Stimulated activated CD4-positive, alpha-beta T cell treated with anti-CD3 and anti-CD28 coated beads, Interleukin-4, amount 100 ng/mL, for 4 hours (primary cell): ENCODE measurements at places on chromosomes 13 and 19.

GRCh38 chr13:112443191-112443994 is 67.2 kb downstream of the SPACA7 start:
- DNase-seq = no peak

DNA sequence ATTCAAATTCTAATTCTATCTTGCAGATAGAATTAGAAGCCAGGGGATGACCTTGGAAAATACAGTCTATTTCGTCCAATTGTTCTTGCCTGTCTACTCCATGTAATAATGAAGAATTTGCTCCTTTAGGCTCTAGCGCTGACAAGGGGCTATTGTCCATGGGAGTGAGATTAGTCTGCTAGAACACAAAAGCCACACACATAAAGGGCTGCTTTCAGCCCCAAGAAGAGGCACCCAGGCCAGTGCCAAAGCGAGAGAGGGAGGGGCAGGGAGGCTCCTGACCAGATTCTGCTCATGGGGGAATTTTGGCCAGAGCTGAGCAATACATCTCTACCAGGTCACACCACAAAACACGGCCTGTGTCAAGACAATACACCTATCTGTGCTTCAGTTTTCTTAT is 1306.9 kb downstream of the UQCRFS1 start:
- DNase-seq = no peak

- no peak for DNase-seq
These were observed 33.7 kb downstream of the SUGT1 start for GRCh38 chr13:52686376-52686775.

- no peak for DNase-seq
These were observed 8.8 kb downstream of the ATP4B start for GRCh38 chr13:113649212-113649611.

- DNase-seq = no peak
These were observed 3.1 kb downstream of the ADAMTS10 start for GRCh38 chr19:8607386-8607785.
